ENCODE measurements at places on chromosomes 7 and 10.

DNA sequence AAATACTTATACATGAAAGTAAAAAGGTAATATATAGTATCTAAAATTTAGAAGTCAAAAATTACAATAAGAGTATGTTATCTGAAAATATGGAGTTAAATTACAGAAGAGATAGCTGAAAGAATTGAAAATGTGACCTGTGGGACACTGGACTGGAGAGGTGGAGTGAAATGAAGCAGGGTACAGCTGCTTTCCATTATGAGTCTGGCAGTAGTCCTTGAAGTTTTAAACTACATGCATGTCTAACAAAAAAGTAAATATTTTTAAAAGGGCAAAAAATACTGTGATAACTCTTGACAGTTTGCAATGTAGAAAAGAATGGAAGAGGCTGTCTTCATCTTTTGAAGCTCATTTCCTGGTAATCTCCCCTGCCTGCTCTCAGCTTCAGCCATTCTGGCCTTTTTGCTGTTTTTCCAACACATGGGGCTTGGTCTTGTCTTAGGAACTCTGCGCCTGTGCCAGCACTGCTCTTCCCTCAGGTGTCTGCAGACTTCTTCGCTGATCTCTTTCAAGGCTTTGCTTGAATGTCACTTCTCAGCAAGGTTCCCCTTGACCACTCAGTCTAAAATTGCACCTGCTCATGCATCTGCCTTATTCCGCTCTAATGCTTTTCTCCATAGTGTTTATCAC lies 36.9 kb downstream of the PTPRZ1 start:
- no peak for DNase-seq

DNA sequence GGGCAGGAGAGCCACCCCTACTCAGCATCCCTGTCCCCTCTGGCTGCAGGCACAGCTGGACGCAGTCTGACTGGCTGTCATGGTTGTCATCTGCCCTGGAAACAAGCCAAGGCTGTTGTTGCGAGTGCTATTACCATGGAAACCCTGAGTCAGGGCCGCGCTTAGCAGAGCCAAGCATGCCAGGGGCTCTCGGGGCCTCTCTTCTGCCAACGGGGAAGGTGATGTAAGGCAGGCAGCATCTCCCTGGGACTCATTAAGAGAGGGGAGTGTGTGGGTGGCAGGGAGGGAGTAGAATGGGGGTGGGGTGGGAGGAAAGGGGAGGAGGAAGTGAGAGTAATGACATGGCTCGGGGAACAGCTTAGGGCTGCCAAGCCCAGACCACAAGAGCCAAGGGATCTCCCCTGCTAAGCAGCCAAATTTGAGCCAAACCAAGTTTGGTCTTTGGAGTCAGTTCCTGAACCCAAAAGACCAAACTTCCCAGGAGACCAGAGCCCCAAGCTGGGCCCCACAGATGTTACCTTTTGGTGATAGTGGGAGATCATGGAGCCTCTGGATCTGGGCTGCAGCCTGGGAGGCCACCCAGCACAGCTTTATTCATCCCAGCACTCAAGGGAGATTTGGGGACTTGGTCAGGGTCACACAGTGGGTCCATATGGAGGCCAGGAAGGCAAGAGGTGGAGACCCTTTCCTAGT lies 67.6 kb downstream of the TMEM130 start:
- peak; percentile 65 for DNase-seq

GRCh38 chr10:11986593-11987216 lies 55.9 kb downstream of the UPF2 start:
- DNase-seq = peak; percentile 79

- no peak for DNase-seq
These were observed 85.3 kb downstream of the NOC3L start for GRCh38 chr10:94277450-94277849.

DNA sequence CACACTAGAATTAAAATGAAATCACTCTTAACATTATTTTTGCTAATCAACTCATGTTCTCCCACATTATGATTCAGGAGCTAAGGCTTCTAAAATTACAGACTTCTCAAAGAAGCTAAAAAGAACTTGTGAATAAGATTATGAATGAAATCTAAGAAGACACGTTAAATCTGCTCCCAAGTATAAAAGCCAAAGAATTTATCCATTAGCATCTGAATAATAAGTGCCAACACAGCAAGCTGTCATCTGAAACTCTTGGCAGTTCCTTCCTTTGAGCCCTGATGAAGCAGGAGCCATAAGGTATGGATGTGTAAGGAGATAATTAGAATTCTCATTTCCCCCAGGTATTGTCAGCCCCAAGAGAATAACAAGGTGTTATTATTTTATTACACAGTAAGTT lies 50.3 kb downstream of the TPK1 start:
- no peak for DNase-seq

GRCh38 chr7:137146012-137146455 lies 197.5 kb downstream of the PTN start:
- DNase-seq = no peak

All from B cell (primary cell).